Activated naive CD8-positive, alpha-beta T cell treated with anti-CD3 and anti-CD28 coated beads, Interleukin-2, amount 10 ng/mL, durations not matched to agents 7 days and 5 days (primary cell): ENCODE measurements at places on chromosomes 7 and 10. TPM values are rescaled to one million over a fixed set of nuclear protein-coding genes. Genes with fewer than 3 reads are reported as not detected.
A peak's percentile ranks its signal among the peaks of the same experiment; 100 is the strongest.

GRCh38 chr7:132097550-132098134 lies 478.6 kb downstream of the PLXNA4 start:
- no peak overlapping the region for H3K4me3 ChIP-seq
- H3K27me3 ChIP-seq, result peaks cover 21% of the 10 kb centered on the region
- no peaks in the 10 kb centered on the region for H3K4me1 ChIP-seq

- no peaks in the 10 kb centered on the region for H3K27me3 ChIP-seq
- H3K27ac ChIP-seq, result no peak overlapping the region
- DNase-seq, result no peak
- no peaks in the 10 kb centered on the region for H3K4me1 ChIP-seq
- no peaks in the 10 kb centered on the region for H3K36me3 ChIP-seq
- H3K4me3 ChIP-seq, result no peak overlapping the region
Observed at GRCh38 chr10:67107670-67108069, 181.8 kb downstream of the LRRTM3 start.

DNA sequence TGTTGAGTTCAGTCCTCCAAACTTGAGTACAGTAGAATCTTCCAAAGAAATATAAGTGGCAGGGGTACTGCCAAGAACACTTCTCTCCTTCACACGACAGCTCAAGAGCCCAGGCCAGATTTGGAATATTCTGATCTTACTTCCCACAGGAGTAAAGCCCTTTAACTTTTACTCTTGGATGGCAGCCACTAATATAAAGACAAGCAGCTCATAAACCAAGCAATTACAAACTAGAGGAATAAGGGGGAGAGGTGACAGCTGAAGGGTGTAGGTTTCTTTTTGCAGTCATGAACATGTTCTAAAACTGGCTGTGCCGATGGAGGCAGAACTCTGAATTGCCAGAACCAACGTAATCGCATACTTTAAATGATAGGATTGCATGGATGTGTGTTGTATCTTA lies 74.8 kb downstream of the SVIL start:
- no peaks in the 10 kb centered on the region for H3K27me3 ChIP-seq
- no peak overlapping the region for H3K27ac ChIP-seq
- no peak for DNase-seq
- H3K4me3 ChIP-seq, result no peak overlapping the region
- H3K4me1 ChIP-seq, result peaks cover 11% of the 10 kb centered on the region

DNA sequence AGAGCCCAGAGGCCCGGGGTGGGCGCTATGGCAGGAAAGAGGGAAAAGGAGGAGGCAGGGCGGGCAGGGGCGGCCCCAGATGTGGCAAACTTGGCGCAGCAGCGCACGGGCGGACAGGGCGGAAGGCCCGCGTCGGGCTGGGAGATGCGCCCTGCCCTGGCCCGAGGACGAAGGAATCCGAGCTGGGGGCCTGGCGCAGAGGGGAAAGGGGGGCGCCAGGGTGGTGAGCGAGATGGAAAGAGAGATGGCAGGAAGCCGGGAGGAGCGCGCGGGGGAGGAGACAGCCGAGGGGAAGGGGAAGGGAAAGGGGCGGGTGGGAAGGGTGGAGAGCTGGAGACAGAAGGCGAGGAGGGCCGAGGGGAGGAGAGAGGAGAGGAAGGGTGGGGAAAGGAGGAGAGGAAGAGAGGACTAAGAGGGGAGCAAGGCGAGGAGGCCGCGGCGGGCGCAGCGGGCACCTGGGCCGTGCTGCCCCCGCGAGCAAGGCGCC lies at the start of gene MARVELD1:
Gene MARVELD1 (plus strand): TSS at position 392 of the 487 bp plus-strand sequence. CDS start 147 bp downstream, outside the sequence.
- DNase-seq, result peak; percentile 36
- peaks cover 8% of the 10 kb centered on the region for H3K4me1 ChIP-seq
- H3K27ac ChIP-seq, result peak within 1 kb of the TSS; percentile 88

Gene CYP2C19
- not detected for total RNA-seq

Gene PRKG1
- not detected for total RNA-seq
